NCI-H1436 treated with DMSO at 0.1 percent for 48 hours (cell line): ENCODE measurements at places on chromosomes 16 and 17.

- DNase-seq: no peak
Observed at GRCh38 chr17:27348196-27348595, 54.3 kb downstream of the WSB1 start.

GRCh38 chr17:42459801-42460281, 1.2 kb downstream of the ATP6V0A1 start:
- no peak for DNase-seq

GRCh38 chr17:67855504-67856324, 30.4 kb downstream of the BPTF start:
- DNase-seq: no peak

- DNase-seq: no peak
Observed at GRCh38 chr16:24686678-24687077, 42.8 kb upstream of the TNRC6A start.

GRCh38 chr17:61505846-61506627, 53.8 kb downstream of the TBX4 start:
- no peak for DNase-seq

DNA sequence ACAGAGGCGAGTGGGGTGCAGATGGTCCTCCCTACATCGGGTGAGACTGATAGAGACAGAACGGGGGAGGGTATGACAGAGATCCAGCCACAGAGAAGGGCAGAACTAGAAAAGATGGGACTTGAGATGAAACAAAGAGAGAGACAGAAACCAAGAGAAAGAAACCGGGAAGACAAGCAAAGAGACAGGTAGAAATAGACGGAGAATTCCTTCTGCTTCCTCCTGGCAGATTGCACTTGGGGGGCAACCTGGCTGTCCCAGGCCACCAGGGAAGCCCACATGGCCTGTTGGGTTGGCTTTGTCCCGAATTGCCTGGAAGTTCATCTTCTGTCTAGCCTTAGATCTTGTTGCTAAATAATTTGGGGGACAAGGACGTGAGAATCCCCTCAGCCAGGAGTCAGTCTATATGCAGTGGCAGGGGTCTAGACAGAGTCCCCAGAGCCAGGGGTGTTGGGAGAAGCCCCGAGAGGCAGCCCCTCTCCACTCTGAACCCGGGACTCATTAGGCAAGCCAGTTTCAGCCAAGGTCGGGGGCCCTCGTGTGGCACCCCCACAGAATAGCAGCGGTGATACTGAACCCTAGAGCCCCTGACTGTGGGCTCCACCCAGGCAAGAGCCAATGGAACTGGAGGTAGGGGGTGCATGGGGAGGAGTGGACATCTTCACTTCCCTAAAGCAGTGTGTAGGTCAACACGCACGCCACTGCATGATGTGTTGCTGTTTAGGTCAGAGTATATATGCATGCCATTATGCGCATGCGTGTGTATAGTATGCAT, 627 bp upstream of the TSPOAP1 start:
- no peak for DNase-seq

DNA sequence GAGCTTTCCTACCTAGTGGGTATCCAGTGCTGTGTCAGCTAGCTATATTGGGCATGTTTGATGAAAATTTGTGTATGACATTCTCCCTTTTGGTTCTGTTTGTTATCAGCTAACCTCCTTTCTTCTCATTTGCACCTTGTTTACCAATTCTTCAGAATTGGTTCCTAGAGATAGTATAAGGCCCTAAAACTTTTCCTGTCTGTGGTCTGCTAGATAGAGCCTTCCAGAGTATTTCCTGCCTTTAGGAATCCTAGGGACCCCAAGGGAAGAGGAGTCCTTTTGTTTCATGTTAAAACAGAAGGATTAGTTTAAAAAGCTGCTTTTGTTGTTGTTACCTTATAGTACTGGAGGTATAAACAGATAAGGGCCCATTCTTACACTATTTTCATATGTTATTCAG, 11.5 kb downstream of the MAP3K3 start:
- DNase-seq: no peak

DNA sequence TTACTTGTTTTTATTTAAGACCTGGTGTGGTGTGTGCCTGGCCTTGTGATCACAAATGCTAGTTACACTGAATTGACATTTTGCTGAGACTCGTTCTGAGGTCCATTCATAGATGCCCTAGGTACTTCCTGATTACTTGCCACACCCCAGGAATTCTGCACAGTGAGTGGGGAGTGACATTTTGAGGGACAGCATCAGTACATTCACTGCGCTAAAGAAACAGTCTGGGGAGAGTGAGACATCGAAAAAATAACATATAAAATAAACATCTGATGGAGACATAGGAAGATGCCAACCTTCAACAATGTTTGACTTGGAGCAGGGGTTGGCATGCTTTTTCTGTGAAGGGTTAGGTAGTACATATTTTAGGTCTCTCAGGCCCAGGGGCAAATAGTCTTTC, 30.4 kb downstream of the ABCC1 start:
- no peak for DNase-seq

- DNase-seq: no peak
Observed at GRCh38 chr16:83539736-83540490, 267.9 kb upstream of the HSBP1 start.

GRCh38 chr16:7705885-7706284, 373.2 kb downstream of the RBFOX1 start:
- no peak for DNase-seq

DNA sequence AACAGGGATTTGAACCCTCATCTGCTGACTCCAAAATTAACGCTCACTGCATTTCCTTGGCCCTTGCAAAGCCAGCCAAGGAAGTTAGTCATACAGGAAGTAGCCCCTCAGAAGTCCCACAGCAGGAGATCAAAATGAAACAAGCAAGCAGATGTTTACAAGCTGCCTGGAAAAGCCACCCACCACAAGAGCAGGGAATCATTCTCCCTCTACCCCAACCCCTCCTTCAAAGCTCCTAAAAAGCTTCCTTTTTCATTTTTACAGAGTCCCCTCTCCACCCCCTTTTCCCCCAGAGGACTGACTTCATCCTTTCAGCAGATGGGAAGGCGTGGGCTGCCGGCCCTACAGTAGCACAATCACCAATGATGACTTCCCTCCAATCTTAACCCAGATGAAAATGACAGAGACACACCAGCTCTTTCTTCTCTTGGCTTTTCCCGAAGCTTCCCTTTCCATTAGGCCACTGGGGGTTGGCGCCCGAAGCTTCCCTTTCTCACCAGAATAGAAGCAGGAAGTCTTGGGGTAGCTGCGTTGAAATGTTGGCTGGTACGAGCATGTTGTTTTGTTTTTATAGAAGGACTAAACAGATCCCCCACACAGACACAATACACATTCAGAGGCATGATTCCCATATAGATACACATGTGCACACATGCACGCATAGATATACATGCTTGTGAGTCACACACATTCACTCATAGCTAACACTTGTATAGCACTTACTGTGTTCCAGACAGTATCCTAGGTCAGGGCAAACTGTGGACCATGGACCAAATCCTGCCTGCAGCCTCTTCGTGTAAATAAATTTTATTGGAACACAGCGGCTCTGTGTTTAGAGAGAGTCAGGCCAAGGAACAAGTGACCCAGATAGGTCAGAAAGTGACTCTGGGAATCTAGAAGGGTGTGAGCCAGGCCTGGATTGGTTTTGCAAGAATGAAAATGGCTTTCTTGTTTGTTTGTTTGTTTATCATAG, 17.4 kb downstream of the ITPRIPL2 start:
- no peak for DNase-seq

GRCh38 chr17:9472541-9472940, 103.1 kb downstream of the STX8 start:
- DNase-seq: no peak

DNA sequence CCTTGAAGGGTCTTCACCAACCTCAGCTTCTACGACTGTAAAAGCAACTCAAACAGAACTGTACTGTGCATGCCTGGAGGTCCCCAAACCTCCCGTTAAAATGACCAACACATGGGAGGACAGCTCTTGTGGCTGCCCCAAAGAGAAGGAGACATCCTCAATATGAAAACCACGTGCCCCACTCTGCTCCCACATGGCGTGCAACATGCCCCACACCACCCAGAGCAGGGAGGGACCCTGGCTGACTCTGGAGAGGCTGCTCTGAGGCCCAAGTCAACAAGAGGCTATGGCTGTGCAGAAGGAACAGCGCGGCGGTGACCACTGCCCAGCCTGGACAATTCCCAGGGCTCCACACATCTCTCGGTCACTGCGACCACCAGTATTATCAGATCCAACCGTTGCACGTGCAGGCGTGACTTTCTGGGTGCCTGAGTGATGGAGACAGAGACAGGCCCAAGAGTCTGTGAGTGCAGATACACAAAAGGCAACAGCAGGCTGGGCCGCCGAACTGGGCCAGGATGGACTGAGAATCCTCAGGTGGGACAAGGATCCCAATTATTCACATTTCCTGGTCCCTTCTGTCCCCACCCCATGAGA, 1.4 kb downstream of the PLD6 start:
- DNase-seq: no peak

DNA sequence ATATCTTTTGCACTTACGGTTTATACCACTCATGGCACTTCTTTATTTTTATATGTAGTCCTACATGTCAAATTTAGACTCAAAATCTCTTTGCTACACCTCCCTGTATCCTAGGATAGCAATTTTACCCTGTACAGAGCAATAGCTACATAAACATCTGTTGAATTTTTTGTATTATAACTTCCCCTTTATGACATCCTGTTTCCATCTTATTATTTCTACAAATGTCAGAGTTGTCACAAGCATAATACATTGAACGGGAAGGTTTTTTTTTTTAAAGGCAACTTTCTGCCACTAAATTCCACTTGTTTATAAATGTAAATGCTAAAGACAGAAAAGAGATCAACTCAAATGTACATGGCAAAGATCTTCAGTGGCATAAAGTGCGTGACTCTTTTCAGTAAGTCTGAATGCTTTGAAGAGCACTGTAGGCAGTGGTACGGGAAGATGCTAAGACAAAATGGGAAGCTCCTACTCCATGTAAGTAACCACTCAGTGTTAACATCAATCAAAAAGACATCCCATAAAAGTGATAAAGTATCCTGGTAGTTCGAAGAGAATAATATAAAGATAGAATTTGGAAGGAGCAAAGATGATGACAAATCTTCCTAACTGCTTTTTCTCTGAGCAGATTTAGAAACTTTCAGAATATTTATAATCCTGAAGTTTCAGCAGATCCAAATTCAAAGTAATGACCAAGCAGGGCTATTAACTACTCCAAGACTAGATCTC, 26.8 kb downstream of the GNA13 start:
- no peak for DNase-seq

GRCh38 chr16:30372038-30372712, 1.9 kb upstream of the TBC1D10B start:
- DNase-seq: no peak

- no peak for DNase-seq
Observed at GRCh38 chr17:78854508-78854907, 13.9 kb upstream of the USP36 start.

DNA sequence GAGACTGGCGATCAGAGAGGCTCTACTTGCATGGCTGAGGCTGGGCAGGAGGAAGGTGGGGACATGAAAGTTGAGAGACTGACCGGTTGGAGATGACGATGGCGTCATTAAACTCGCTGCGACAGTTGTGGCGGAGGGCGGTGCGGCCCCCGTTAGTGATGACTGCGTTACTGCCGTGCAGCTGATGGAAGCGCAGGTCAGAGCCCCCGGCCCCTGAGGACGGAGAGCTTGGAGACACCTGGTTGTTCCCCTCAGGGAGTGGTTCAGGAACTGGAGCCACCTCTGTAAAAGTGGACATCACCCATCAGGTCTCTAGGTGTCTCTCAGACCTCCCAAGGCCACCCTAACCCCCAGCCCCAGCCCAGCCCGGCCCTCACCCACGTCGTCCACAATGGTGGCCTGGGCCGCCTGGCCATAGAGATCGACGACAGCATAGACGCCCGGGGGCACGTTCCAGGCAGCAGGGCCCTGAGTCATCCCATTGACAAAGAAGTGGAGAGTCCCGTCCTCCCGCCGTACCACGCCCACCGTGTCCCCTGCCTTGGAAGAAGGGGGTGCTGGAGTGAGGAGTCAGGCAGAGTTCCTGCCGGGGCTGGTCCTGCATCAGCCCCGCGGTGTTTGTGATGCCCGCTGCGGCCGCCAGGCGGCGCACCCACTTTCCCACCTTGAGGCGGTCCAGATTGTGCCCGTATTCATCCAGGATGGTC, 5.3 kb downstream of the NEURL4 start:
- no peak for DNase-seq

- no peak for DNase-seq
Observed at GRCh38 chr17:67449065-67449464, 72.0 kb downstream of the PITPNC1 start.

DNA sequence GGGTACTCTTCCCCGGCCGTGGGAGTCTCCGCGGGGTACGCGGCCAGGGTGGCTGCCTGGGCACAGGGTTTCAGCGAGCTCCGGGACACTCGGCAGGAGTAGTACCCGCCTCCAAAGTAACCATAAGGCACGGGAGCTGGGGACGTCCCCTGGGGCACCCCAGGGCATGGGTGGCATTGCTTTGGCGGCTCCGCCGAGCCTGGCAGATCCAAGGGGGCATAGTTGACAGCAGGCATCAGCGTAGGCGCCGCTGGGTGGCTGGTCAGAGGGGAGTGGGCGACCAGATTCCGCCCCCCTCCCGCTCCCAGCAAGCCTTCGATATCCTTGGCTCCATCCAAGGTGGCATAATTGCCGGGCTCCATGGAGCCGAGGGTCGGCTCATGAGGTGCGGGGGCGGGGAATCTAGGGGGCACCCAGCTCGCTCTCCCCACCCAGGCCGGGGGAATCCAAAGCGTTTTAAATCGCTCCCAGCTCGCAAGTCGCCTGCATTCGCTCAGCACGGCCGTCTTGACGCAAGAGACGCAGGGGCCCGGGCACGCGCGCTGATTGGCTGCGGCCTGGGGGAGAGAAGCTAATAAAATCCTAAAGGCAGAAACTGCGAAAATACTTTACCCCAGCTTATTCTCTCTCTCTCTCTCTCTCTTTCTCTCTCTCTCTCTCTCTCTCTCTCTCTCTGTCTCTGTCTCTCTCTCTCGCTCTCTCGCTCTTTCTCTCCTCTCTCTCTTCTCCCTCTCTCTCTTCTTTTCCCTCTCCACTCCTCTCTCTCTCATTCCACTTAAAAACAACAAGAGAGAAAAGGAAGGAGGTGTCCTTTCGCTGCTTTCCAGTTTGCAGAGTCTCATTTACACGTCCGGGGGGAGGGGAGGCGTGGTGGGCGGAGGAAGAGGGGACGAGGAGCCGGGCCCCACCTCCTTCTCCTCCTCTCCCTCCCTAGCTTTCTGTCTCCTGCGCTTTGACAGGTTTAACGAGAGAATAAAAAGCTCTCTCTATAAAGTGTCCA, at the start of gene HOXB13:
Gene HOXB13 (minus strand): TSS at position 519 of the 1,000 bp plus-strand sequence. CDS start 157 bp downstream, at position 362.
- DNase-seq: peak; percentile 17

- no peak for DNase-seq
Observed at GRCh38 chr16:13168091-13168572, 266.7 kb downstream of the SHISA9 start.

GRCh38 chr17:62064791-62065563, at the start of gene MED13:
Gene MED13 (minus strand): TSS chr17:62065278. CDS start chr17:62065205, 73 bp downstream.
- no peak for DNase-seq

DNA sequence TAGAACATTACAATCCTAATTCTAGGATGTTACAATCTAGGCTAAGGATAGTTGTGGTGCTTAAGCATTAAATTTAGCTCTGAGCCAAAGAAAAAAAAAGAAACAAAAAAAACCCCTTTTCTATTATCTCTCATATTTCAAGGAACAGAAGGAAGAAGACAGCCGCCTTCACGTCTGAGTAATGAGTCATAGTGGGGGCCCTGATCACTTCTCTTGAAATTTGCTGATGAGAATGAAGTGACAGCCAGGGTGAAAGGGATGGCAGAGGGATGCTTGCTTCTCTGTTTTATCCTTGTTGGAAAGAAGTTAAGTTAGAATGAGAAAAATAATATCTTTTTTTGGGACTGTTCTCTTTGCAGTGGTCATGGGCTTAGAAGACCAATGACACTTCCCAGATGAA, 82.6 kb upstream of the MPHOSPH6 start:
- DNase-seq: no peak
